ENCODE measurements at places on chromosomes 5 and 9.

DNA sequence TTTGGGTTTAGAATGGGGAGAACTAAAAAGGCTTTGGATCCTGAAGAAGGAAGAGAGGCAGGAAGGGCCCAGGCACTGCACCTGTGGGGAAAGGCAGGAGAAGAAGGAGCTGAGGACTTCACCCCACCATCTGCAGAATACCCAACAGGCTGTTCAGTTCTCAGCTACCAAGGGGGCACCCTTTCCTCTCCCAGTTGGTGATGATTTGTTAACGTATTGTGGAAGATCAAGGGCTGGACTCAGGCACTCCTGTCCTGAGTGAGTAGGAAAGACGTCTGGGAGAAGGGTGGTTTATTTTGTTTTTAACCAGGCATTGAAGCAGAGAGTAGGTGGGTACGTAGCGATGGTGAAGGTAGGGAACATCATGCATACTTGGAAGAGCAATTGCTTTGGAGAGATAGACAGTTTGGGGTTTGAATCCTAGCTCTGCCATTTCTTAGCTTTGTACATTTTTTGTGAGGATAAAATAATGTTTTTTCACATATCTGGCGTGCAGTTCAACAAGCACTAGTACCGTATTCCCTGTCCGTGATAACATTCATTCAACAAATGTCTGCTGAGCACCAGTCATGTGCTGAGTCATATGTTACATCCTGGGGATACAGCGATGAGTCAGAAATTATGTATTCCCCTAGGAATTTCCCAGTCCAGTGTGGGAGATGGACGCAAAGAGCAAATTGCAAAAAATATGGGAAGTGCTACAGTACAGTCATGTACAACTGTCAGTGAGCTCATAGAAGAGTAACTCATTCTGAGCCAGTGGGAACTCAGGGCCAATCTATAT, 2.1 kb downstream of the MSANTD3 start:
- peak; percentile 33 for DNase-seq

DNA sequence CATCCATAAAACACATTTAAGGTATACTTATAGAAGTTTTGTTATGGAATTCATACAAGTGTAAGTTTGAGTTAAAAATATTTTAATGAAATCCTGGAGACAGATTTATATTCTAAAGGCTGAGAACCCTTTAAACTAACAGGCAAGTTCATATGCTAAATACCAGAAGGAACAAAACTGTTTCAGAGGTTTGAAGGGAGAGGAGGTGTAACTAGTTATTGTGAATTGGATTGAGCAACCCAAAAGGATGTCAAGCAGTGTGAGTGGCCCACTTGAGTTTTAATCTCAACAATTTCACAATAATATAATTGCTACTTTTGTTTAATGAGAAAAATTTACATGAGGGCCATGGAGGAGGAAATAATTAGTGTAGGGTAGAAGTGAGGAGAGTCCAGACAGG, 348.5 kb upstream of the ACTBL2 start:
- DNase-seq: no peak

- no peak for DNase-seq
Observed at GRCh38 chr9:18920141-18921084, 112.6 kb downstream of the SAXO1 start.

- DNase-seq: no peak
Observed at GRCh38 chr9:28779243-28779642, 1206.0 kb upstream of the C9orf72 start.

GRCh38 chr5:65482296-65482735, 596 bp upstream of the ADAMTS6 start:
- peak; percentile 10 for DNase-seq

- no peak for DNase-seq
Observed at GRCh38 chr9:95055851-95056551, 261.5 kb downstream of the FANCC start.

DNA sequence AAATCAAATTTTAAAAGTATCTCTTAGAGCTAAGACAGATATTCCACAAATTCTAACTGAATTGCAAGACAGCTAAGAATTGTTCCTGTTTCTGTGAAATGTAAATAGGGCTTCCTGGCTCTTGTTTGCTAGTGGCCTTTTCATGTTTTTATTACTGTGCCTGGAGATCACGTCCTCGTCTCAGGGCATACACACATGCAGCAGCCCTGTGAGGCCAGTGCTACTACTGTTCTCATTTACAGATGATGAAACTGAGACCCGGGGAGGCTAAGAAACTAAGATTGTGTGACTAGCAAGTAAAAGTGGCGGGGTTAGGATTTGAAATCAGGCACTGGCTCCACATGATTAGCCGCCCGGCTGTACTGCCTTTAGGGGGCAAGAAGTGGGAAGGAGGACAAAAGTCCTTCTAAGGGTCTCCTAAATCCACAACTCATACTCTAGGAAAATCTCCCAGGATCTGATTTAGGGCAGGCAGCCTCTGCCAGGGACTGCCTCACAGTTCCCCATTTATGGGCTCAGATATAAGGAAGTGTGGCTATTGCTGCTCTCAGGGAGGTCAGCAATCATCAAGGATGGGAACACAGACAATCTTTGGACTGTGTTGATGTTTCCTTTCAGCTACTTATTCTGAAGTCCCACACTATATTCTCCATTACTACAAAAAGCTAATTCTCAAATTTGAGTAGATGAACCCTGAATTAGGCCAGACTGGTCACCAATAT, 7.9 kb downstream of the PRUNE2 start:
- no peak for DNase-seq

DNA sequence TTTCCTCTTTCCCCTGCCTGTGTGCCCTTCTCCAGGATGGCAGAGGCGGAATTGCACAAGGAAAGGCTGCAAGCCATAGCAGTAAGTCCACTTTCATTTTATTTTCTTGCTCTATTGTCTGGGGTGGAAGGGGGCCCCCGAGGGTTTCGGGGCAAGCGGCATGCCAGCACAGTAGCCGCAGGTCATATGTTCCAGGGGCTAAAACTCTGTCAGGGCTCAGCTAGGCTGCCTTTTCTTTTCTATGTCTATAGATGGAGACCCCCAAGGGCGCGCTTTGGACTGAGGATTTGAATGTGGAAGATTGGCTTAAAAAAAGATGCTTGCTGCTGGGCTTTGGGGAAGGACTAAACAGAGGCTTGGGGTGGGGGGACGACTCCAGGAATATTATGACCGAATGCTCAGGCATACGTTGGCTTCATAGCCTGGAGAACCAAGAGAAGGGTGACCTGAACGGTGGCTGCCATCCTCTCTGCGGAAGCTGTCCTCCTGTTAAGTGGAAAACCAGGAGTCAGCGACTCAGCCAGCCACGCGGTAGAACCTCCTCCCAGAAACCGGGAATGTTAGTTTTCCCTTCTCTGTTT, 545 bp downstream of the PALM2AKAP2 start:
- no peak for DNase-seq

- no peak for DNase-seq
Observed at GRCh38 chr9:92720209-92720765, 44.3 kb downstream of the BICD2 start.

GRCh38 chr9:106930477-106930876, 67.5 kb downstream of the ZNF462 start:
- DNase-seq: no peak

- peak; percentile 52 for DNase-seq
Observed at GRCh38 chr9:121201045-121201737, 478 bp downstream of the RAB14 start.

DNA sequence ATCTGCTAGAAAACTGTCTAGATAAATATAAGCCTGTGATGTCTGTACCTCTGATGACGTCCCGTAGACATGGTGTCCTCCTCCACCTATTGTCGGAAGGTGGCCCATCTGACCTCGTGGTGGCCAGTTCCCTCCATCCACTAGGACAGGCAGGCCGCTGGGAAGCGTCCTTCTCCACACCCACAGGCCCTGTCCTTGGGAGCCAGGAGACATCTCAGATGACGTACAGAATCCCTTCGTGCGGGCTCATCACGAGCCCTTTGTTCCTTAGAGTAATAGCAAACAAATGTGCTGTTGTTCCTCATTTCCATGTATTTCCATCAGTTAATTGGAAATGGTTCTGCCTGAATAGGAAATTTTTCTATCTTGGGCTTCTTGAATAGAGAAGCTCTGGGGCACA, 38.3 kb upstream of the TENT4A start:
- no peak for DNase-seq

DNA sequence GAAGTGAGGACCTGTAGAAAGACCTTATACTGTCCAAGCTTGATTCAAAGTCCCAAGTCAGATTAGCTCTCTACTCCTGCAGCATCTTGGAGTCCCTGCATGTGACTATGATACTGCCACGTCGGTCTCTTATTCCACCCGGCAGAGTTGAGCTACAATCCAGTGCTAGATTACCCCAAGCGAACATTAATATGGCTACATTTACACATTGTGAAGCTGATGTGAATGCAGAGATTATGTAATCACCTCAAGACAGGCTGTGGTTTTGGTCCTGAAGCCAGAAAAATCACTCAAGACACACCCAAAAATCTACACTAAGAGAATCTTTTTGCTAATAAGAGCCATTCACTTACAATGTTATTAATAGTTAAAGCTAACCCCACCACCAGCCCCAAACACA, 116.7 kb downstream of the GNA14 start:
- DNase-seq: no peak

All from frontal cortex (tissue), 4 donors.